ENCODE measurements at places on chromosomes 5 and 9.

- no peak for DNase-seq
Observed at GRCh38 chr5:115487168-115487567, 57.4 kb downstream of the FEM1C start.

DNA sequence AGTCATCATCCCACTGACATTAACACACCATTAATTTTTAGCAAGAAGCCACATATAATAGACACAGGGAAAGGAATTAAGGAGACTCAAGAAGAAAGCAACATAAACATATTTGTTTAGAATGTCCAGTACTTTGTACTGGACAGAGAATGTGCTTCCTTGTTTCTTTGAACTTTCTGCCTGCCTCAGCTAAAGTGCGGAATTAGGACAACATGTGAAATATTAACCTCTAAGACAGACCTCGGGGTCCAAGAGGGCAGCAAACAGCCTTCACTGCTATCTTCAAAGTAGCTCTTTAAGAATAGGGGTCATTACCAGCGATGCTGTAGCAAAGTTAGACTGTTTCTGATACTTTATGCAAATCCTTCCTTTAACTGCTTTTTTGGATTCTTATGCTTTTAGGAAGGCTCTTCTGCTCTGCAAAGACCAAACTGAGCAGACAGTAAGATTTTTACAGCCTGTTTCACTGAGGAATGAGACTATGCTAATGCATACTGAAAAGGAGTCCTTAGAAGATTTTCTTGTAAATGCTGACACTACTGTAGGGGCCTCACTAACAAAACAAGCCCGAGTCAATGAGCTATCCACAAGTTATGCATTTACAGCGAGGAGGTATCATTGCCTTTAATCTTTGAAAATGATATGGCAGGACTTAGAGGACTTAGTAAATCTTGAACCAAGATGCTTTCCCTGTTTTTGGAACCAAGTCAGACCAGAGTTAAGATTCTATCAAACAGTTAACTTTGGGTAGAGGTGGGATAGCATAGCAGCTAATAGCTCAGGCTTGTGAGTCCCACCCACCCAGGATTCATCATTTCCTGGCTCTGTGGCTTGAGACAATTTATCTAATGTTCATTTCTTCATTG, 23.8 kb downstream of the DAB2 start:
- no peak for DNase-seq

DNA sequence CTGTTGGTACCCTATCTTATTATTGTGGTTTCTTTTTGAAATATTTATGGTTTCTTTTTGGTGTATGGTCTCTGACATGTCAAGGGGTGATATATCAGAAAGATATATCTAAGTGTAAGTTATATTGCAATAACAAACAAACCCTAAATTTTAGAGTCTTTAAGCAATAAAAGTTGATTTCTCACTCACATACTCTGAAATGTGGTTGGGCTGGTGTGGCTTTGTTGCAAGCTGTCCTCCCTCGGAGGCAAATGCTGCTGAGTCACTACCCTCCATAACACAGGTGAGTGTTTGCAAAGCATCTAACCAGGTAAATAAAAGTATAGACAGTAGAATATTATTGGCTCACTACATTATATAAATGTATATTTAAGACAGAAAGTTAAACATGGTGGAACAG, 253.2 kb downstream of the CDH18 start:
- DNase-seq: no peak

GRCh38 chr5:35171078-35171477, 59.2 kb downstream of the PRLR start:
- DNase-seq: no peak

DNA sequence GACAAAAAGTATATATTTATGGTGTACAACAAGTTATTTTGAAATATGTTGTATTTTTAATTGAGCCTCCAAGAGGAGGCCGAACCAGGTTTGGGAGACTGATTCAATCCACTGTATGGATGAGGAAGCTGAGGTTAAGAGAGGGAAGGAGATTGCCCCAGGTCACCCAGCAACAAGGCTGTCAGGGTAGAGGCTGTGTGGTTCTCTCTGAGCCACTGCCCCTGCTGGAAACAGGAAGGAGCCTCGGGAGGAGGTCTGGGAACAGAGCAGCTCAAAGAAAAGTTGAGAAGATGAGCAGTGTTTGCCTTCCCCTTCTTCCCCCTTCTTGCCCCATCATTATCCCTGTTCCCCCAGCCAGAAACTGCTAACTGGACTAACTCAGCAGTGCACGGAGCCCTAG, 6.6 kb upstream of the FAT2 start:
- DNase-seq: no peak

DNA sequence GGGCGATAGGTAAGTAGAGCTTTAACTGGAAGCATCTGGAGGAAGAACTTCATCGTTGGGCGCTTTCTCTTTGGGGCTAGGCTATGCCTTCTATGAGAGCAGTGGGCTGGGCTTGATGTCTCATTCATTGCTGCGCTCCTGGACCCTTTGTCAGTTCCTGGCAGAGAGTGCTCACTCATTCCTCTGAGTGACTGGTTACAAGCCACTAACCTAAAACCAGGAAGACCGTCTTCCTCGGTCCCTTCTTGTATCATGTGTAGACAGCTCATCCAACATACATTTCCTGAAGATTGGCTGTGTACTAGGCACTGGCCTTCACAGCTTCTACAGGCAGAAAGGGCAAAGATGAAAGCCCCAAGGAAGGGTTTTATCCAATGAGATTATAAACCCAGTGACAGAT, 6.4 kb downstream of the SWI5 start:
- no peak for DNase-seq

DNA sequence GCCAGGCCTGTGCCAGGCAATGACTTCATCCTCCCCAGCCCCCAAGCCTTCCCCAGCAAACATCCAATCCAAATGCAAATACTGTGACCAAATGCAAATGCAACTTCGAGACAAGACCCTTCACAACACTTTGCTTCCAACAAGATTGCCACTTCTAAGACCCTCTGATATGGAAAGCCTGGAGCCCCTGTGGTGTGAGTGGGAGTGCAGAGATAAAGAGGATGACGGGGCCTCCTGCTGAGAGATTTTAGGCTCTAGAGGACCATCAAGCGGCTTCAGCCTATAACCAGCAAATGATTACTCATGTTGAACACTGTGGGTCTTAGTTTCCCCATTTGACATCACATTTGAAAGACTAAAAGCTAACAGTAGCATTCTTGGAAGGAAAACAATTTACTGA, 46.6 kb upstream of the GABRP start:
- DNase-seq: no peak

- DNase-seq: no peak
Observed at GRCh38 chr5:135392256-135392655, 6.8 kb downstream of the MACROH2A1 start.

GRCh38 chr9:127778280-127779135, at the start of gene SH2D3C:
Gene SH2D3C (minus strand): TSS chr9:127778666. CDS start chr9:127778627, 39 bp downstream.
- no peak for DNase-seq

- DNase-seq: no peak
Observed at GRCh38 chr9:95854386-95855020, 21.0 kb upstream of the ERCC6L2 start.

- DNase-seq: no peak
Observed at GRCh38 chr9:121598167-121598964, 53.1 kb upstream of the DAB2IP start.

DNA sequence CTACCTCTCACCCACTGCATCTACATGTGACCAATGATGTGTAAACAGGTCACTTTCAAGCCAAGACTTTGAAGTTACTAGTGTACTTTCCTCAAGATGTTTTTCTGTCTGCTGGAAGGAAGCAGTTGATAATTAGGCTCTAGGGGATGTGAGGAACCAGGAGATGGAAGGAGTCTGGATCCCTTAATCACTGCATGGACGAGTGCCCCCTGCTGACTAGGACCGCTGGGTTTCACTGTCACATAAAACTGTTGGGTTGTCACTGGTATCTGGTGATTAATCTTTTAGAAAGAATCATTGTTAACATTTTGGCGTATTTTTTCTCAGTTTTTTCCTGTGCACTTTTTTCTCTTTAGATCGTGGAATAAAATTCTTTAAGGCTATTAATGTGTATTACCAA, 79.5 kb downstream of the SREK1 start:
- no peak for DNase-seq

DNA sequence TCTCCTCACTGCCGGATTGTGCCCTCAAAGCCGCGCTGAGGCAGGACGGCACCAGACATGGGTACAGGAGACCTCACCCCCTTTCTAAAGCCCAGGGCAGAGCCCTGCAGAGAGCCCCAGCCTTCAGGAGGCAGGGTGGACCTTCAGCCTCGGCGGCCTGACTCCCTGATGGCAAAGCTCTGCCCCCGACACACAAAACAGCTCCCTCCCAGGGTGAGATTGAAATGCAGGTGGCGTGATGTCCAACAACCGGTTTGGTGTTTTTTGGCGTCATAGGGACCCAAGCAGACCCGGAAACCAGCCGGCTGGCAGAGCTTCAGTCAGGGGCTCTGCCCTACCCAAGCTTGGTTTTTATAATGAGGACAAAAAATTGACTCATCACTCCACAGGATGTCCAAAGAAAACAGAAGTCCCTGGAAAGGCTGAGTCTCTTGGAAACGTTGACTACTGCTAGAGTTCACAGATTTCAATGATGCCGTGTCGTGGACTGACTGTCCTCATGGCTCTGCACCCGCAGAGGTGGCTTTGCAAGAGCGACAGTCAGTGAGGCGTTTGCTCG, 275.2 kb upstream of the IRX1 start:
- DNase-seq: no peak

GRCh38 chr5:65161655-65162054, 320.1 kb downstream of the ADAMTS6 start:
- DNase-seq: no peak

- no peak for DNase-seq
Observed at GRCh38 chr5:173513521-173513991, 102.9 kb downstream of the BOD1 start.

Measured in stimulated activated CD4-positive, alpha-beta T cell treated with anti-CD3 and anti-CD28 coated beads, TNF-alpha, amount 100 ng/mL, for 24 hours (primary cell).